ENCODE measurements at places on chromosomes 3 and 15. TPM values are rescaled to one million over a fixed set of nuclear protein-coding genes. Genes with fewer than 3 reads are reported as not detected.

DNA sequence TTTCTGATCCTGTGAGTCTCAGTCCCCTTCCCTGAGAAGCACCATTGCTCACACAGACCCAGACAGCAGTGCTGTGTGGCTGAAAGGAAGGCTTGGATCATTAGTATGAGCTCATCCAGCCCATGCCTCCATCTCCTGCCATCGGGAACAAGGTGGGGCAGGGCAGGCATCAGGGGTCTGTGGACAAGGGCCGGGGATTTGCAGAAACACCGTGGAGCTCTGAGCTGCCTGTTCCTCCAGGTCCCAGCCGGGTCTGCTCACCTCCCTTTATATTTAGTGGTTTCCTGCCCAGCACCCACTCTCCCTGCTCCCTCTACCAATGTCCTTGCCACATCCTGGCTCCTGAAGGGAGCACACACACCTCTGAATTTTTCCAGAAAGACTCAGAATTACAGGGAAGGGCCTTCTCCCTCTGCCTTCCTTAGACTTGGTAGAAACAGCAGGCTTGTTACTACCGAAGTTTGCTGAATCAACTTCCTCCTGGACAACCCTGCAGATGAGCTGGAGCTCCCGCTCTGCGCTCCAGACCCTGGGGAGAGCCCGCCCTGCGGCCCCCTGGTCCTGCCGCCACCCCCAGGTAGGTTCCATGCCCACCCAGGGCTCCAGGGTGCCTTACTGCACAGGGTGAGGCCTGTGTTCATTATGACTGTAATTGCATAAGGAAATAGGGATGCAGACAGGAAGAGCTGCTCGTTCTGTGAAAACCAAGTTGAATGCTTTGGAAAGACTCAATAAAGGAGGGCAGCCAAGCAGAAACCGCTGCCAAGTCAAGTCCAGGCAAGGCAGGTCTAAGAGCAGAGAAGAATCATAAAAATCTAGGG is 128.1 kb downstream of the NSMCE3 start:
- peak; percentile 8 for DNase-seq

- DNase-seq: no peak
These were observed 68.3 kb downstream of the SMAD3 start for GRCh38 chr15:67133738-67134066.

DNA sequence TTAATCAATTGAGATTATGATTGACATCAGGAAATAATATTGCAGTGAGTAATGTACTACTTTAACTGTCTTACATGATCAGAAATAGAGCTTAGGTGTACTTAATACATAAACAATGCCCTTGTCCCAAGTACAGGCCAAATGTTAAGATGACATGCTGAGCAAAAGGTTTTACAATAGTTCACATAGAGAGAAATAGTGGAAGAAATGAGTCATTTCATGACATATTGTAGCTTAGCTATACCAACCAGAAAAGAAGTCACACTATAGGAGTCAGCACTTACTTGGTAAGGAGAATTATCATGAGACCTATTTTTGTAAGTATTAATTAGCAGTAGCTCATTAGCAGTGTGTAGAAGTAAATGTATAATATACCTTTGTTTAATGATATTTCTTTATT is 96.4 kb upstream of the NANOGP8 start:
- no peak for DNase-seq

- no peak for DNase-seq
These were observed 45.2 kb downstream of the ASTE1 start for GRCh38 chr3:130981469-130981868.

GRCh38 chr15:26261413-26261812 is 398.3 kb upstream of the ATP10A start:
- no peak for DNase-seq

DNA sequence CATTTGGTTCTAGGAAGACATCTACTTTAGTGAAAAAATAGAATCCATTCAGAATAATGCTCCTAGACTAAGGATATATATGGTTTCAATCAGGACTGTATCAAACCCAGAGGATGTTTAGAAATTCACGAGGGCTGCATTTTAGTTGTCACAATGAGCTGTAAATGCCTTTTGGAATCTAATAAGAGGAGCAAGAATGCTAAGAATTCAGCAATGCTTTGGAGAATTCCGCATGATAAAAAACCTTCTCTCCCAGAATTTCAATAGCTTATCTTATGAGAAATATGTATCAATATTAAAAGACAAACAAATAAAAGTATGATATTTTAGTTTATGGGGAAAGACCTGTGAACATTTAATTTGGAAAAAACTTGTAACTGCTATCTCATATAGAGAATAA is 885.1 kb downstream of the ZPLD1 start:
- DNase-seq: no peak

- no peak for DNase-seq
These were observed 902 bp downstream of the CMTM6 start for GRCh38 chr3:32501783-32502117.

DNA sequence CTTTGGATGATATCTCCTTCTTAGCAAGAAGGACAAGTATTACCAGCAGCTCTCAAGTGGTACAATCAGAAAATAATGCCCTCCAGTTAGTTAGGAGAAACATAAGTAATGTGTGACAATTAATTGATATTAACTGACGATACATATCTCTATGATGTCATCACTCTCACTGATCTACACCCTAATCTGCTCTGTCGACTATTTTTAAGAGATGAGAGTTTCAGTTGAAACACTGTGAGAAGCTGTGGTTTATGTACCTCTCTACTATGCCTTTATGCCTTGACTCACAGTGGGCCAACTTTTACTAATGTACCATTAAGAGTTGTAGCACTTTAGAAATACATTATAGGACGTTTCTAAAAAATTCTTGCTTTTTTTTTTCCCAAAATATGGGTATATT is 8.6 kb downstream of the CEP152 start:
- no peak for DNase-seq

- peak; percentile 28 for DNase-seq
These were observed 6.6 kb downstream of the PARL start for GRCh38 chr3:183878071-183878470.

GRCh38 chr3:172550347-172550943 is 27.2 kb upstream of the TNFSF10 start:
- DNase-seq: no peak

DNA sequence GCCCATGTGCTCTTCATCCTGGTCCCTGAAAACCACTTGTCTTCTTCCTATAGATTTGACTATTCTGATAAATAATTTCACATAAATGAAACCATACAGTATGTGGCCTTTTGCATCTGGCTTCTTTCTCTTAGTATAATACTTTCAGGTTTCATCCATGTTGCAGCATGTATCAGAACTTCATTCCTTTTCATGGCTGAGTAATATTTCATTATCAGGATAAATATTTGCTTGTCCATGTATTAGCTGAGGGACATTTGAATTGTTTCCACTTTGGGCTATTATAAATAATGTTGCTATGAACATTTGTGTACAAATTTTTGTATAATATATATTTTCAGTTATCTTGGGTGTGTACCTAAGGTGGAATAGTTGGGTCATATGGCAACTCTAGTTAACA is 29.8 kb upstream of the AEN start:
- DNase-seq: no peak

- no peak for DNase-seq
These were observed 1.1 kb upstream of the ECT2 start for GRCh38 chr3:172749230-172749965.

DNA sequence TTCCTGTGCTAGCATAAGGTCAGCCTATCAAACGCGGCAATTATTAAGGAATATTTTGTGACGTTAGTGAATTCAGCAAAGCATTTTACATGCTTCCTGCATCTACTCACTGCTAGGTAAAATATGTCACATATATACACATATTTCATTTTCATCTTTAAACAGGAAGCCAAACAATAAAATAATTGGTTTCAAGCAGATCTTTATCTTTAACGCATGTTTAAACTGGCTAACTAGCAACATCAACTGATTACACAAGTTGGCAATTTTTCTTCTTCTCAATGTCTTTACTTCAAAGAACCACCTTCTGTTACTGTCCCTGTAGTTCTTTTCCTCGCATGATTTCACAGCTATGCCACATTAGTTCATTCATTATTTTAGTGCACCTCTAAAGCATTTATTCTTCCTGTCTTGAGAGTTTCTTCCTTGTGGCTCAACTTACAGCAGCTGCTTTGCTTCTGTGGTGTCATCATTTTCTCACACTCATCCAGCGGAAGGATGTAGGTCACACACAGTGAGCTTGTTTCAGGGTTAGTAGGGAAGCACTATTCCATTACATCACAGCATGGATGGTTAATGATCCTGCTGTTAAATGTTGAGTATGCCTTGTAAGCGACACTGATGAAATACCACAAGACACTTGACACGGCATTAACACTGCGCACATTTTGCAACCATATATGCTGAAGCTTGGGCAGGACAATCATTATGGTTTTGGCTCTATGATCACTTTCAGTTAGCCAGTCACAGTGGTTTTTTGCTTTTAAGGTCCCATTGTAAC is 2.3 kb upstream of the BCHE start:
- DNase-seq: no peak

- DNase-seq: no peak
These were observed 507 bp upstream of the JMJD7 start for GRCh38 chr15:41827290-41827879.

GRCh38 chr3:126984391-126985131 is 1.6 kb downstream of the PLXNA1 start:
- DNase-seq: no peak

- DNase-seq: no peak
These were observed 39.5 kb downstream of the TCF12 start for GRCh38 chr15:56957812-56958406.

- DNase-seq: no peak
These were observed 153.9 kb upstream of the TPM1 start for GRCh38 chr15:62888623-62889022.

DNA sequence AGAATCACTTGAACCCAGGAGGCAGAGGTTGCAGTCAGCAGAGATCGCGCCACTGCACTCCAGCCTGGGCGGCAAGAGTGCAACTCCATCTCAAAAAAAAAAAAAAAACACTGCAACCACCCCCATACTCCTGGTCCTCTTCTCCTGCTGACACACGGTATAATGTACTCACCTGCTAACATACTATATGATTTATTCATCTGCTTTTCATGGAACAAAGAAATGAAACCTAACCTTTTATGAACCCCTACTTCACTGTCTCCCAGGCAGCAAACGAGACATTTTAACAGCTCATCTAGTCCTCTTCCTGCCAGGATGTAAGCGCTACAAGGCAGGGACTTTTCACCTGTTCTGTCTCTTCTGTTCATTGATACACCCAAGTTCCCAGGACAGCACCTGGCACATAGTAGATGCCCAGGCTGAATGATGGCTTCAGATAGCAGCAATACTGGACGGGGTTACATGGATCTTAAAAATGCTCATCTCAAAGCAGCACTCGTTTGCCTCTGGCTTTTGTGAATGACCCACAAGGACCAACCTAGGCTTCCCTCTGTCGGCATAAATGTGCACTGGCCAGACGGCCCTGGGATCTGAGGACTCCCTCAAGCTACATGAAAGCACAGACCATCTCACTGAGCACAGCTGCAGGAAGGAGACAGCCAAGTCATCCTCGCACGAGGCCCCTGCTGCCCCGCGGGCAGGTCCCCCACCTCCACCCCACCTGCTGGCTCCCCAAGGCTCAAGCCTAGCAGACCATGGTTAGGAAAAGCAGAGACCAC is 20.3 kb downstream of the XXYLT1 start:
- peak; percentile 67 for DNase-seq

- no peak for DNase-seq
These were observed 2.6 kb downstream of the SPG21 start for GRCh38 chr15:64987136-64987535.

DNA sequence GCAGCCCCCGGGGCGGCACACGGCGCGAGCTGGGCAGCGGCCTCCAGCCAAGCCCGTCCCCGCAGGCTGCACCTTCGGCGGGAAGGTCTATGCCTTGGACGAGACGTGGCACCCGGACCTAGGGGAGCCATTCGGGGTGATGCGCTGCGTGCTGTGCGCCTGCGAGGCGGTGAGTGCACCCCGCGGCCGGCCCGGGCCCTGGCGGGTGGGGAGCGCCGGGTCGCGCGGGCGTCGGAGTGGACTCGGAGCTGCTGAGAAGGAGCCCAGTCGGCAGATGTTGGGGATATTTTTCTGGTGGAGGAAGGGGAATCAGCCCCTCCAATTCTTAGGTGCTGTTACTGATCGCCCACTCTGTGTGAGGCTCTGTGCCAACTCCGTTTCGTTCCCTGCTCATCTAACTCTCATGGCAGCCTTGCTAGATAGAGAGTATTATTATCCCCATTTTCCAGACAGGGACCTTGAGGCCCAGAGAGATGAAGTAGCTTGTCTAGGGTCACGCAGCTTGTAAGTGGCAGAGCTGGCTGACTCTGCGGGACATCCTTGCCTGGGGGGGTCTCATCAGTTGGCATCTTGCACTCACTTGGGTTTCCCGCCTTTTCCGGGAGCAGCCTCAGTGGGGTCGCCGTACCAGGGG is 890 bp downstream of the CHRD start:
- no peak for DNase-seq

DNA sequence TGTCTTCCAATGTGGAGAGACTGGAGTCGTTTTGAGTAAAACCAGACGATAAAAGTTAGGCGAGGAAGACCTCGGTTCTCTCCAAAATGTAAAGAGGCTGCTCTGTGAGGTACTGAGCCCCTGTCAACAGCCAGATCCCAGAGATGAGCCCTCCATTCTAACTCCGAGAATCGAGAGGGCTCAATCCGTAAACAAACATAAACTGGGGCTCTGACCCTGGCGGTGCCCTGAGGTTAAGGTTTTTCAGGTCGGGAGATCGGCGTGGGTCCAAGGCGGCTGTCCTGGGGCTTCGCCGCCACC is 417 bp downstream of the TBCCD1 start:
- no peak for DNase-seq

DNA sequence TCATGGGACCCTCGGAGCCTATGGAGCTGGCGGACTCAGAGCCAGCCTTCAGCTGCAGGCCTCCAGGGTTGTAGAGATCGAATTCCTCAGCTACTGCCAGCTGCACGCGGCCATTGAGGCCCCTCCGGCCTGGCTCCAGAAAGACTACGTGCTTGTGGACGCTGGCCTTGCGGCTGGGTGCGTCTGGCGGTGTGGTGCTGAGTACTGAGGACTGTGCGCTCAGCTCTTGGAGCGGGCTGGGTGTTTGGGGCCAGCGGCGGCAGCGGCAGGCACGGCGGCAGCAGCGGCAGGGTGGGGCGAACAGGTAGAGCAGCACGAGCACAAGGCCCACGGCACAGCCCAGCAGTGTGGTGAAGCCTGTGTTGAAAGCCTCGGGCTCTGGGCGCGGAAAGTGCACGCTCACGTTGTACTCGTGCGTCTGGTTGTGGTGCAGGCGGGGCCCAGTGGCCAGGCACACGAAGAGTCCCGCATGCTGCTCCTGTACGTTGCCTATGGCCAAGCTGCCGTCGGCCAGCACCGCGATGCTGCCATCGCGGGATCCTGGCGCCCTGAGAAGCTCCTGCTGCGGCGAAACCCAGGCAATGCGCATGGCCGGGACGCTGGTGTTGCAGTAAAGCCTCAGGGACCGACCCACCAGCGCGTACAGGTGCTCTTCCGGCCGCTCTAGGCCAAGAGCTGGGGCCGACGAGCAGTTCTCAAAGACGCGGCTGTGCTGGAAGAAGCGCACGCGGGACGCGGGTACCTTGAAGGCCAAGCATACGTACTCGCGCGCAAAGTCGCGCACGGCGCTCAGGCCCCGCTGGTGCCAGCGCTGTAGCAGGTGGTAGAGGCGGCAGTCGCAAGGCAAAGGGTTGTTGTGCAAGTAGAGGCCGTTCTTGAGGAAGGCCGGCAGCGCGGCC is 1.3 kb downstream of the AMIGO3 start:
- no peak for DNase-seq

- no peak for DNase-seq
These were observed 26.9 kb upstream of the ZBBX start for GRCh38 chr3:167406876-167407492.

C3orf80 gene
- 2.2 TPM for total RNA-seq

SLC2A2 gene
- not detected for total RNA-seq

ANKUB1 gene
- 0.60 TPM for total RNA-seq

CCDC54 gene
- not detected for total RNA-seq

P2RY14 gene
- 9.4 TPM for total RNA-seq

TUSC7 gene
- not detected for total RNA-seq

IGSF11 gene
- total RNA-seq: 28.5 TPM

DPPA2 gene
- not detected for total RNA-seq

All from tibial nerve (tissue), 4 donors.